ENCODE measurements at places on chromosomes 1 and 21.
A peak's percentile ranks its signal among the peaks of the same experiment; 100 is the strongest.

- DNase-seq, result no peak
These were observed 2.9 kb upstream of the ST6GALNAC5 start for GRCh38 chr1:76864383-76864782.

GRCh38 chr1:215888159-215888558, 321.1 kb downstream of the KCTD3 start:
- DNase-seq, result no peak

DNA sequence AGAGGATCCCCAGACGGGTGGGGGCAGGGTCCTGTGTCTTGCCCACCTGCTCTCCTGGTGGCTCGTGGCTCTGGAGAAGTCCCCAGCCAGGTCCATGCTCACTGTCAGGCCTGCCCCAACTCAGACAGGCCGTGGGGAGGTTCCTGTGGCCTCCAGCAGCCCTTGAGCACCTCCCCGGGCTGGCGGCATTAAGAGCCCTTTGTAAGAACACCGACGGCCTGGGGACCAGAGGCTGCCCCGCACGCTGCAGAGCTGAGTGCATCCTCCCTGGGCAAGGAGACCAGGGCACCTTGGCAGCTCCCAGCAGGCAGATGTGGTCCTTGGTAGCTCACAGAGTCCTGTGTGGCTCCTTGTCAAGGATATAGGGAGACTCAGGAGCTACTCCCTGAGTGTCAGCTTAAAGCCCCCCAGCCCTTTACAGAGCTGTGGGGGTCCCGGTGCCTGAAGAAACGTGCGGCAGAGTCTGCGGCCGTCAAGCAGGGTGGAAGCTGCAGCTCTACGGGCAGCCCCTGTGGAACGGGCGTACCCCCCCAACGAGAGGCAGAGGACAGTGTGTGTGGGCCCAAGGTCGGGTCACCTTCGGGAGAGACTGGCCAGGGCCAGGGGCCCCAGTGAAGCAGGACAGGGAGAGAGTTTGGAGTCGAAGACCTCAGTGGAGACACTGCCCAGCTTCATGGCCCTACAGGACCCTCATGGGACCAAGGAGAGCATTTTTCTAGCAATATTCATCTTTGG, 118.6 kb downstream of the PRDM16 start:
- no peak for DNase-seq

GRCh38 chr1:52323731-52324130, 42.3 kb downstream of the CC2D1B start:
- DNase-seq, result no peak

GRCh38 chr1:6635910-6636760, 11.5 kb downstream of the THAP3 start:
- no peak for DNase-seq

GRCh38 chr1:210233495-210234328, 1.1 kb downstream of the SERTAD4 start:
- no peak for DNase-seq

DNA sequence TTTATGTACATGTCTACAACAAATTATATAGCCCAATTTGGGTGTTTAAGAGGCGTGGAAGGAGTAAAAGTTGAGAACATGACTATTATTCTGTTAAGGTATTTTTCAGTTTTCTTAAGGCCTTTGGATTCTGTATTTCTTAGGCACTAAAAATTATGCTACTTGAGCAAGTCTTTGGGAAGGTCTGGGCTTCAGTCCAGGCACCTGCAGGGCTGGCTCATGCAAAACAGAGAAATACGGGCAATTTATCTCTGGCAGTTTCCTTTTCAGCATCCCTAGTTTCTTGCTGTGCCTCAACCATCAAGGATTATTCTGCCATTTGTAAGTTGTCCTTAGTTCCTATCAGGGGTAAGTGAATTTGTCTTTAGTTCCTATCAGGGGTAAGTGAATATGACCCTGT, 358.8 kb upstream of the B3GALT2 start:
- no peak for DNase-seq

GRCh38 chr1:51535006-51535592, 16.0 kb upstream of the EPS15 start:
- peak; percentile 35 for DNase-seq

GRCh38 chr1:61171974-61172373, 89.6 kb downstream of the NFIA start:
- no peak for DNase-seq

DNA sequence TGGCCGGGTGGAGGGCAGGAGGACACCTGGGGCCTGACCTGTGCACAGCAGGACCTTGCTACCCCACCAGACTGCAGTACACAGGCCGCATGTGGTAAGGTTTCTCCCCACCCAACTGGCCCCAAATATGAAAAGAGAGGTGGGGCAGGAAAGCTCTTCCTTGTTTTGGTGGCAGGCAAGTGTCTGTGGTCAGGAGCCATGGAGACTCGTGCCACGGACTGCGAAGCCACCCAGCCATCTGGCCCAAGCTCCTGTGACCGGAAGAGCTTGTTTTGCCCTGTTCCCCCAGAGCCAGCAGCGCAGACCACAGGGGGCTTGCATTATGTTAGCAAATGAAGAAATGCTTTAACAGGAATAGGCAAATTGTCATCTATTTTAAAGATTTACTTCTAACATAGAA, 54.9 kb downstream of the OLIG1 start:
- DNase-seq, result no peak

- DNase-seq, result no peak
These were observed 370.5 kb upstream of the VAMP3 start for GRCh38 chr1:7400566-7400965.

DNA sequence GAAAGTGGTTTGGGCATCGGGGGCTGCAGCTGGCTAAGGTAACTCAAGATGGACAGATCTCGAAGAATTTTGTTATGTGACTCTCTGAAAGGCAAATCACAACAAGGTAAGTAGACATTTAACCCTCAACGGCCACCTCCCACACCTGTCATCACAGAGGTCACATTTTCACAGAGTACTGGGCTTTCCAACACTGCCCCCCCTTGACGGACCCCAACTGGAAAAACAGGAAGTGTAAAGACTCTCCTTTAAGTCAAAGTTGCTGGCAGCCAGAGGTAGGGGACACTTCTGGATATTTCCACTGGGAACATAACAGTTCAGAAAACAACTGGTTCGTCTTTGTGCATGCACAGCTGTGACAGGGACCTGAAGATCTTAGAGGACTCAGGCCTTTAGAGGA, 22.3 kb downstream of the NOL9 start:
- DNase-seq, result no peak

DNA sequence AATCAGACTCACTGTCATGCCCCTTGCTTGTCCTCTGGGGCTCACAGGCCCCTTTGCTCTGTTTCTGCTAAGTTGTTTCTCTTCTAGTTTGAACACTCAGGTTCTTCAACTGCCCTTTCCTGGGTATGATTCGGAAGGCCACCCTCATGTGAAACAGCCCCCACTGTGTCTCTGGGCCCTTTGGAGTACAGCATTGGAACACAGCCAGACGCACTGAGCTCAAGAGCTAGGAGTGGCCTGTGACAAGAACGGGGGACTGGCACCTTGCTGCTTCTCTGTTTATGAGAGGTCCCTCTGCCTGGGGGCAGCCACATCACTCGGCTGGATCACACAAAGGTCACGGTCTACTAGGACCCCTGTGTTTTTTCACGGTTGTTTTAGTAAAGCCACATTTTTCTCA, 114.4 kb upstream of the ZC3H12A start:
- DNase-seq, result no peak

DNA sequence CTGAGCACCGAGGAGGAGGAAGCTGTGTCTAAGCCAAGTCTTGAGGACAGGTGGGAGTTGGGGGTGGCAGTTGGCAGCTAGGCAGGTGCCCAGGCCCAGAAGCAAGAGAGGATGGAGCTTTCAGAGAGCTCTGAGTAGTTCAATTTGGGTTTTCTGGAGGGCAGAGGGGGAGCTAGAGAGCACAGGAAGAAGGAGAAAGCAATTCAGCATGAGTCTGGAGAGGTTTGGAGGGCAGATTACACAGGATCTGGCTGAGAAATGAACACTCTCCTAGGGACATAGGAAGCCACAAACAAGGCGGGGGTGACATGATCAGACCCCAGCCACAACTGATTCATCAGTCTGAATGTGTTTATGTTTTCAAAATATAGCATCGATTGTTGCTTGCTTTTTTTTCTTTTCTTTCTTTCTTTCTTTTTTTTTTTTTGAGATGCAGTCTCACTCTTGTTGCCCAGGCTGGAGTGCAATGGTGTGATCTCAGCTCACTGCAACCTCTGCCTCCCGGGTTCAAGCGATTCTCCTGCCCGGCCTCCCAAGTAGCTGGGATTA, 23.8 kb downstream of the PTPRF start:
- DNase-seq, result no peak

GRCh38 chr1:154962156-154962749, 671 bp upstream of the PYGO2 start:
- no peak for DNase-seq

DNA sequence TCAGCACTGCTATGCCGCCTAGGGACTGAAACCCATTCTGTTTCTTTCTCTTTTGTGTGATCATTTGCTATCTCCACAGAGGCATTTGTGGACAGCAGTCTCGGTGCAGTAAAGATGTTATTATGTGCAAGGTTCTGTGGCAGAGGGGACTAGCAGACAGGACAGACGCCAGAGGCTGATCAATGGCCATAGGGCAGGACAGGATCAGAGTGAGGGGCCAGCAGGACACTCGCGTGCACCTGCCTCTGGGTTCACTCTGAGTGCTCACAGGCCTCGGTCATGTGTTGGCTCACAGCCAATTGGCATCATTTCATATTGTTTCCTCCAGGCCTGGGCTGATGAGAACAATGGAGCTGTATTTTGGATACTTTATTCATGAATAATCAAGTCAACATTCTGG, 212.6 kb downstream of the TGFB2 start:
- no peak for DNase-seq

DNA sequence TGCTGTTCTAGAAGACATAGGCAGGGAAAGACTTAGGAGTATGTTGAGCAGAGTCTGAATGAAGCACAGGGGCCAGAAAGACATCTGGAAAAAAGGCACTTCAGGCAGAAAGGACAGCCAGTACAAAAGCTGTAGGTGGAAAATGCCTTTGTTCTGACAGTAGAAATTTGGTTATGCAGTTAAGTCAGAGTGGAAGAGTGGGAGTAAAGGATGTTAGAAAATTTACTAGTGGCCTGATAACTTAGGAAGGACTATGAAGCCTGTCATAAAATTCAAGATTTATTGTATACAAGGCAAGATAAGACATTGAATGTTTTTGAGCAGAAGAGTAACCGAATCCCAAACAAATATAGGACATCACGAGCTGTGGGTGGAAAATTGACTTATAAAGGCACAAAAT, 987.9 kb downstream of the PLA2G4A start:
- no peak for DNase-seq

DNA sequence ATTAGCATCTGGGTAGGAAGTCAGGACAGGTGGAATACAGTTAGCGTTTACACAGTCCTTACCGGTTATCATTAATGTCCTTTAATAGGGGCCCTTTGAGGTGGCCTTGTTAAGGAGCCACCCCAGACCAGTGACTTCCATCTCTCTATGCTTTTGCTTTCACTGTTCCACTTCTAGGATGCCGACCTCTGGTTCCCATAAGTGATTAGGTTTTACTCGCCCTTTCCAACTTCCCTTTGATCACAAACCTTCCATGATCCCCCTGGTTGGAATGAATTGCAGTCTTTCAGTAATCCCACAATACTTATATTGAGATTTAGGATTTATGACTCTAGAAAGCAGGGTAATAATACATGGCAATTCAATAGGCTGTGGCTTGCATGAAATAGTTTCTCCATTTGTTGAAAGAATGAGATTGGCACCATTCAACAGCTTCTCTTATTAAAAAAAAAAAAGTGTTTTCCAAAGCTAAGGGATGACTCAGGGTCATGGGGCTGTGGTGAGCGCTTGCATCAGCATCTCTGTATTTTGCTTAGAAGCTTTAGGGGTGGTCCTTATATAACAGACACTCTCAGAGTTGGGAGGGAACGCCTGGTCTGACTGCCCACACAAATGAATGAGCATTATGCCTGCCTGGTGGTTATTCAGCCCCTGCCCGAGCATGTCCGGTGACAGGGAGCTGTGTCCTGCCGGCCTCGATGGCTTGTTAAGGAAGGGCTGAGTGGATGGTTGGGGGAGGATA, 110.5 kb downstream of the CNIH3 start:
- peak; percentile 76 for DNase-seq

DNA sequence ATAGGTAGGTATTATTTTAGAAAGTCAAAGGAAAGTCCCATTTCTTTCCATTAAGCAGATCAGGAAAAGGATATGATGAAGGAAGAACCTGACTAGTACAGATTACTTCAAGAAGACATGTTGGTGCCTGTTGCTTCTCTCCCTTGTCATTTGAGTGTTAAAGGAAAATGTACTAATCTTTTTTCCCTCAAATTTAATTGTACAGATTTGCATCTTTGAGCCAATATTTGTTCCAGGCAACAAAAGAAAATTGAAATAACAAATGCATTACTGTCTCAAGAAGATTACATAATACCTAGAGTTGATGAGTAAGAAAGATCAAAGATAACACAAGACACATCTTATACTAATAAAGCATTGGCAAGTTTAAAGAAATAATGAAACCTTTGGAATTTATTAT, 566.9 kb upstream of the ZP4 start:
- no peak for DNase-seq

GRCh38 chr1:25994402-25995150, 3.3 kb downstream of the PAFAH2 start:
- no peak for DNase-seq

DNA sequence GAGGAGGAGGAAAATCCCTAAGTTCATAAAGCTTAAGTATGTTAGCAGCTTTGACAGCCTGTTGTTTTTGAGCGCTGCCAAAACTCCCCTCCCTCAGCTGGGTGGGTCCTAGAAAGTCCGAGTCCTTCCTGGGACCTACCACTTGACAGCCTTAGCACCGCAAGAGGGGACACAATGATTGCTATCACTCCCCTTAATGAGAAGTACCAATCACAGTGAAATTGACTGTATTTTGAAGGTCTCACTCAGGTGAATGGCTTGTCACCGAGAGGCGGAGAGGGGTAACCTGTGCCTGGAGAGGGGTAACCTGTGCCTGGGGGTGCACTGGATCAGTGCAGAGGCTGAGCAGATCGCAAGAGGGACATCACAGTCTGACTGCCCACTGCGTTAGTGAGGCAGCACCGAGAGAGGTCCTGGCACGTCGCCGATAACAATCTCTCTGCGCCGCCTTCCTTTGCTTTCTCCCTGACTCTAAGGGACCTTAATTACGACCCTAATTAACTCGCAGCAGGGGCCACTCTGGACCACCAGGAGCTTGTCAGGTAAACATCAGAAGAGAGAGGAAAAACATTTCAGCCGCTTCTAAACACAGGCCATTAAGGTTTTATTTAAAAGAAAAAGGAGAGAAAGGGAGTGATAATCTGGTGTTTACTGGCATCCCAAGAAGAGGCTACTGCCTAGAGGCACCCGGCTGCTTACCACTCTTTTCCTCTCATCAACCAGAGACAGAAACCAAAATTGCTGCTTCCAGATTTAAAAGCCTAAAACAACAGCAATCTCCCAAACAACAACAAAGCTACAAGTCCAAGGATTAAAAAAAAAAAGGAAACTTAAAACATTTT, 25.7 kb upstream of the KCNK1 start:
- no peak for DNase-seq
